ENCODE measurements at places on chromosomes 11 and 22.

- no peak for DNase-seq
These were observed 13.7 kb downstream of the MS4A13 start for GRCh38 chr11:60528934-60529333.

DNA sequence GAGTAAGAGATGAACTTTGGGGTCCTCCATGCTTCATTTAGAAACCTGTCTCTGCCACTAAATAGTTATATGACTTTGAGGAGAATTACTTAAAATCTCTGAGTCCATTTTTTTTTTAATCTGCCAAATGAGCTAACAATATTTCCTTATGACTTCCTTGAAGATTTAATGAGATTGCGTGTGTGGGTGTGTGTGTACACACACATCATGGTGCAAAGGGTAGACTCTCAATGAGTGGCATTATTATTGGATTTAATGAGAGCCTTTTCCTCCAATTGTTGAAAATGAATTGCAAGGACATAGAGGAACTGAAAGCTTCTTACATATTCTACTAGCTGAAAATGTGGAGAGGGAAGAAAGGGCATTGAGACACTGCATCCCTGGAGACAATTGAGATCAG is 573.5 kb upstream of the LUZP2 start:
- no peak for DNase-seq

GRCh38 chr11:20132667-20133039 is 27.6 kb downstream of the DBX1 start:
- DNase-seq, result no peak

DNA sequence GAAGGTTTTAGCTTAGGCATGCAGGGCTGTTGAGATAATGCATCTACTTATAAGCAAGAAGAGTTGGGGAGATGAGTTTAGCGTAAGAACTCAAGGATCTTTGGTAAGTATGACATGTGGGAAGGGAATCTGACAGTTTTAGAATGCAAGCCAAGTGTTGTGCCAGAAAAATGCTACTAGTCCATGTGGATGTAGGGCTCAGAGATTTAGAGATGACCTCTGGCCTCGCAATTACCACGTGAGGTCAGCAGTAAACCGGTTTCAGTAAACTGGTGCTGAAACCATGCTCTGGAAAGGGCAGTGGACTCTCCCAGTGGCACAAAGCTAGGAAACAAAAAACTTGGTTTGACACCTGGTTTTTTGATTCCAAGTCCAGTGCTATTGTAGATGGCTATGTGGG is 18.9 kb downstream of the MRPL16 start:
- no peak for DNase-seq

DNA sequence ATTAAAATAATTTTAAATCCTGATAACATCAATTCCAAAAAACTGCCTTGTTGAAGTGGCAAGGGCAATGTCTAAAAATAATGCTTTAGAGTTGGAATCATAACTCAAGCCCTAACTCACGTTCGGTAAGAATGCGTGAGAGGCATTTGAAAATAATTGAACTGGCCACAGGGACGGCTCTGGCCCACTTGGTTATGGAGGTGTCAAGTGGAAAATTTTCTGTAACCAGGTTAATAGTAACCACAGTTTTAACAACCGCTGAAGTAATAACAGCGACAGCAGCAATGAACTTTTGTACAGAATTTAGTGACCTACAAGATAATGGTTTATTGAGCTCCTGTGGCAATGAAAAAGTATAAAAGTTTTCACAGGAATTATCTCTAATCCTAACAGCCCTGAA is 79.4 kb downstream of the ETS1 start:
- DNase-seq, result no peak

- peak; percentile 96 for DNase-seq
These were observed 49.6 kb upstream of the ALKBH3 start for GRCh38 chr11:43830928-43831440.

DNA sequence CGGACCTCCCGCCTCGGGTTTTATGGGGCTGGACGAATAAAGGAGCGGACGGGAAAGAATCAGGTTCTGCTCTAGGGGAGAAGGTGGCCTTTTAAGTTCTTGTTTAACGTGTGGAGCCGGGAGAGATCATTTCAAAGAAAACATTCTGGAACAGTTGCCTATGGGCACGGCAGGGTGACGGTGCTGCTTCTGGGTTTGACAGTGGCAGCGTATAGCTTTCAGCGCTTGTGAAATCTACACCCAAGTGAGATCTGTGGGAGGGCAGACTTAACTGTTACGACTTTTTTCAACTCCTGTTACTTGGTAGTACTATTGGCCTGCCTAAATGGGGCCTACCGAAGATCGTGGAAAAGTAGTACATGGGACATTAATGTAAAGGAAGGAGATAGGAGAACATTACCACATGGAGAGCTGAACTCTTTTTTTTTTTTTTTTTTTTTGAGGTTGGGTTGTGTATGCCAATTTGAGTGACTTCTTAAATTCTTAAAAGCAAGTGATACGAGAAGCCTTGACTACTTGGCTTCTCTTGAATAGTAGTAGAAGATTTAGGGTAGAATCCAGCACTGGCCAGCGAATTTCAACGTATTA is 743 bp downstream of the USP47 start:
- peak; percentile 92 for DNase-seq

DNA sequence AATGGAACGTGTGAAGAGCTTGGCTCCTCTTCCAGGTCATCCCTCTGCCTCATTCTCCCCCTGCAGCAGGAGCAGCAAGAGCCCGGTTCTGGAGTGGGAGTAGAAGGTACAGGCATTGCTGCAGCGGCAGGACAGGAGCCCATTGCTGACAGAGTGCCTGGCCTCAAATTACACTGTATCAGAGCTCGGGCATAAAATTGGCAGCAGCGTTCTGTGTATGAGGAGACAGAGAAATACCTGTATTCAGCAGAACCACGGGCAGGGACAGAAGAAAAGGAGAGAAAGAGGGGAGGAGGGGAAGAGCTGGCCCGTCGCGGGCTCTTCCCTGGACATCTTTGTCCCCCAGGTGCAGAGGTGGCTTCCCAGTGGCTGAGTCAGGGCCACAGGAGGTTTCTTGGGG is 2.6 kb upstream of the NCF4 start:
- no peak for DNase-seq

DNA sequence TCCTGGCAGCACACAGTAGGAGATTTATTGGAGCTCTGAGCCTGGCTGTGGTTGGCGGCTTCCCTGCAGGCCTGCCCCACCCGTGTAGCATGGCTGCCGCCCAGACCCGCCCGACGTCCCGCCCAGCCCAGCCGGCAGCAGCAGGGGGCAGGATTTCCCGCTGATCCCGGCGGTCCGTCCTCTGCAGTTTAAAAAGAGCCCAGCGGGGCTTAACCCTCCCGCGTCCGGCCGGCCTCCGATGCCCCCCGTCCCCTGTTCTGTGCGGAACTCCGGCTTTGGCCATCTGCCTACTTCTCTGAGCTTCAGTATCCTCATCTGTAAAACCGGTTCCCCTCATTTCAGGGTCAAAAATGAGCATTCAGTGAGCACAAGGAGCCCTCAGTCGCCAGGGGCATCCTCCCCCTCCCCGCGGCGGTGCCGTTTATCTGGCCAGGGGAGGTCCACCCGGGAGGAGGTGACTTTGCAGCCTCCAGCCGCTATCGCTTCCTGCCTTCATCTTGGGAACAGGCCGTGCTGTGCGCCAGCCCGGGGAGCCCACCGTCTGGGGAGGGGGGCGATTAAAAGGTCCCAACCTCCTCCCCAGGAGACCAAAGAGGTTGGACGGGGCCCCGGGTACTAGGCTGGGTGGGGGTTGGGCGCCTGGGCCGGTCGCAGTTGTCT is at the start of gene GAS2L1:
GAS2L1 (plus strand) TSS at position 476 of the 660 bp plus-strand sequence. CDS start 1,456 bp downstream, outside the sequence.
- DNase-seq, result peak; percentile 94

DNA sequence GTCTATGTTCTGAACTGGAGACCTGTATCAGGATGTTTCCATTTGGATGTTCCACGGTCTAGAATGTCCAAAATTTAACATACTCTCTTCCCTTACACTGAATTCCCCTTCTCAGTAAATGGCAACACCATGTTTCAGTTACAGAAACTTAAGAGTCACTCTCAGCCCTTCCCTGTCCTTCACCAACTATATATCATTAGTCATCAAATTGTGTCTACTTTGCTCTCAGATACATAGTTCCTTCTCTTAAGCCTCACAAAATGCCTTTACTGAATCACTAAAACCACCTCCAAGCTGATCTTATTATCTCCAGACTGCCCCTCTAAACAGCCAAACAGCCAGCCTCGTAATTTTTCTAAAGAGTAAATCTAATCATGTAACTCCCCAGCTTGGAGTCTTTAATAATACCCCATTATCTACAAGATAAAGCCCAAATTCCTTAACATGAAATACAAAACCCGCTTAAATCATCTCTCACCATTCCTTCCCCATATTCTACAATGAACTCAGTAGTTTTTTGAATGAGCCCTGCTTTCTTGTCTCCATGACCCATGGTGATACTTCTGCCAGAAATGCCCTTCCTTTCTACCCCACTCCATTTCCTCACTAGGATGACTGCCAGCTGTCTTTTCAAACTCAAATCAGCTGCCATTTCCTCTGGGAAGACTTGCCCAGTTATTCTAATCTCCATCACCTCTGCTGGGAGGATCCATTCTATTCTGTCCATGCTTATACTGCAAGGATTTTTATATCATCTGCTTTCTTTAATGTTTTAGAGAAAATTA is 102.7 kb upstream of the ARHGAP42 start:
- DNase-seq, result no peak

DNA sequence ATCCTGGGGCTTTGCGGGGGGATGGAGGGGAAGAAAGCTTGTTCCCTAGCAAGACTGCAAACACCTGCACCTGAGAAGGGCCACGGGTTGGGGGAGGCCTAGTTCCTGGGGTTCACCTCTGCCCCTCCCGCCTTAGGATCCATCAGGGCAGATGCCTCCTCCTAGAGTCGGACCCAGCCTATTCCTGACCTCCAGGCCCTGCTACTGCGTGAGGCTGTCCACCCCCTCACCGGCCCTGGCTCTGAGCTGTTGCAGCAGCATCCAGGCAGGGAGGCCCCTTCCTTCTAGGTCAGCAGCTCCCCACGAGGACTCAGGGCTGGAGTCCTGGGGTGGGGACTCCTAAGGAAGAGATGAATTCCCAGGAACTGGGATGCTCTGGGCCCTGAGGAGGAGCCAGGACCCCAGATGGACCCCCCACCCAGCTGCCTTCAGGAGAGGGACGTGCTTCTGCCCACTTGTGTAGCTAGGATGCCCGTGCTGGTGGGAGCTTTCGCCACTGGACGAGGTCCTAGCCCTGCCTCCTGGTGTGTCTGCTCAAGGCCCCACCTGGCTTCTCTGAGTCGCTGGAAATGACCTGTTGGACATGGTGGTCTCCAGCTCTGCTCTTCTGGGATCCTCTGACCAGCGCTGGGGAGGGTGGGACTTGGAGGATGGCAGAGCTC is 10.3 kb downstream of the MRGPRF start:
- no peak for DNase-seq

DNA sequence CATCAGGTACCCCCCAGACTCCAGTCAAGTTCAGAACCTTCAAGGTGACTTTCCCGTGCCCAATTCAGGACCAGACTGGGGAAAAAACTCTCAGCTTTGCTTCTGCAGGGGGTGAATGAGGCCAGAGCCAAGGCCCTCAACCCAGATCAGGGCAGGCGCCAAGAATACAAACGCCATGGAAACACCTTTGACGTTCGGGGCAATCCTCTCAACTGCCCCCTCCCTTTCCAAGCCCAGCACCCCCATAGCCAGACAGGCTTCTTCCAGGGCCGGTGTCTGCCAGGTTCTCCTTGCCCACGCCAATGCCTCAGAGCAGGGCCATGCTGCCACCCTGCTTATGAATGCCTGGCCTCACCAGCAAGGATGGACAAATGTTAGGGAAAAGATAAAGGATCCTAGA is 5.8 kb downstream of the ARHGAP1 start:
- DNase-seq, result no peak

DNA sequence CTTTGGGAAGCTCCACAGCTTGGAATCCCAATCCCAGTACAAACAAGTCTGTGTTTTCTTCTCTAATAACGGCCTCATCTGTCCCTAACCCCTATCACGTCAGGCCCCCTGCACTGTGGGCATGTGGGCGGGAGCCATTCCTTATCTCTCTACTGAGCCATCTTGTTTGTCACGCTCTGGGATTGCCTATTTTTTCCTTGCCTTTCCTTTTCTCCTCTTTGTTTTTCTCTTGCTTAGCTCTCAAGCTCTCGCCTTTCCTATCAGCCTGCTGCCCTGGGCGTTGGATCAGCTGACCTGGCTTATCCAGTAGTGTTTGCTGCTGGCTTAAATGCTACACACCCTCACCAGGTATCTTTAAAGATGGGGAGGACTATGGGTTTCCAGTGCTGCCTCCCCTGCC is 35.8 kb downstream of the ARHGAP1 start:
- no peak for DNase-seq

GRCh38 chr22:49992921-49993648 is 19.5 kb downstream of the IL17REL start:
- peak; percentile 74 for DNase-seq

DNA sequence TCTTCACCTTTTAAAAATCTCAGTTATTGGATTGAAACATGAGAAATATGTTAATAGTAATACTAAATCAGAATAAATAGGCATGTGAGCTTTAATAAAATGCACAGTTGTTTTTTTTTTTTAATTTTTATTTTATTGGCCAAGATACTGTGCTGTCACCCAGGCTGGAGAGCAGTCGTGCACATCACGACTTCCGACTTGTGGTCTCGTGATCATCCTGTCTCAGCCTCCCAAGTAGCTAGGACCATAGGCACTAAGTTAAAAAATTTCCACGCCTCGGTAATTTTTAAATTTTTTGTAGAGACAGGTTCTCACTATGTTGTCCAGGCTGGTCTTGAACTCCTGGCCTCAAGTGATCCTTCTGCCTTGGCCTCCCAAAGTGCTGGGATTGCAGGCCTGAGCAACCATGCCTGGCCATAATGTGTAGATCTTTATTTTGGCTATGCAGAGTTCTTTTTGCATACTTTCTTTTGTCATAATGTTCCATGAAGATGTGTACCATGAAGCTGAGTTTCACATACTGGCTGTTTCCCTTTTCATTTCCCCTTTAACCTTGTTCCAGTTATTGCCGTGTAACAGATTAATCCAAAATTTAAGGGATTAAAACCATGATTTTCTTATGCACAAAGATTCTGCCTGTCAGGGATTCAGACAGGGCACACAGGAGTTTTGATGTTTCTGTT is 16.0 kb downstream of the CAPRIN1 start:
- DNase-seq, result no peak

- DNase-seq, result peak; percentile 82
These were observed 340.5 kb downstream of the TENM4 start for GRCh38 chr11:79100093-79100910.

DNA sequence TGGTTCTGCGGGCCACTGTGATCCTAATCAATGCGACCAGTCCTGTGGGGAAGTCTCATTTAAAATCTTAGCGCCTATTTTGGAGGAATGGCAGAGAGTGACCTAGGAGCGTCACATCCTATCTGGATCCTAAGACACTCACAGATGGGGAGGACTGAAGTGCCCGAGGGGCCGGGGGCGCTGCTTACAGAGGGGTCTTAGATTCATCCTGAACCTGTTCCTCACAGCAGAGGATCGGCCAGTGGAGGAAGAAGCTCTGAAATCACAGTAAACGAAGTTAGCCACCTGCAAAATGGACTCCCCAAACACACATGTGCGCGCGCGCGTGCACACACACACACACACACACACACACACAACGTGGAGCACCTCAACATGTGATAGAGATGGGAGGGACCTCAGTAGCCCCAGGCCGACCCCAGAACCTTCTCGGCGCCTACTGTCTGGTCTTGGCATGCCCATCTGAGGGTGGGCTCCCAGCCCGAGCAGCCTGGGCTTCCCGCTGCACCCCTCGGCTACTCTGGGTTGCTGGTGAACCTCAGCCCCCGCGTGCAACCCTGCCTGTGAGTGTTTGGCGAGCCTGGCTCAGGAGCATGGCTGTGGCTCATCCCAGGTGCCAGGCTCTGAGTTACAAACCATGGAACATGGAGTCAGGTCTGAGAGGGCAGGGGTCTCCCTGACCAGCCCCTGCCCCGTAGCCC is 613.3 kb downstream of the TBC1D22A start:
- DNase-seq, result no peak
